ENCODE measurements at places on chromosomes 2 and 18. TPM values are rescaled to one million over a fixed set of nuclear protein-coding genes. Genes with fewer than 3 reads are reported as not detected.

Gene ALKAL2
- total RNA-seq: not detected

Gene AQP12A
- total RNA-seq: not detected

Gene LONRF2
- under 0.01 TPM for total RNA-seq

Gene UGT1A1
- total RNA-seq: not detected

Gene GREB1L
- not detected for total RNA-seq

Gene TSN
- 35.3 TPM for total RNA-seq

Gene FSIP2
- under 0.01 TPM for total RNA-seq

All from bronchial smooth muscle cell (primary cell).